ENCODE measurements at places on chromosomes 4 and X.
A peak's percentile ranks its signal among the peaks of the same experiment; 100 is the strongest.

GRCh38 chr4:11908205-11908604 is 479.5 kb upstream of the HS3ST1 start:
- no peak for DNase-seq

DNA sequence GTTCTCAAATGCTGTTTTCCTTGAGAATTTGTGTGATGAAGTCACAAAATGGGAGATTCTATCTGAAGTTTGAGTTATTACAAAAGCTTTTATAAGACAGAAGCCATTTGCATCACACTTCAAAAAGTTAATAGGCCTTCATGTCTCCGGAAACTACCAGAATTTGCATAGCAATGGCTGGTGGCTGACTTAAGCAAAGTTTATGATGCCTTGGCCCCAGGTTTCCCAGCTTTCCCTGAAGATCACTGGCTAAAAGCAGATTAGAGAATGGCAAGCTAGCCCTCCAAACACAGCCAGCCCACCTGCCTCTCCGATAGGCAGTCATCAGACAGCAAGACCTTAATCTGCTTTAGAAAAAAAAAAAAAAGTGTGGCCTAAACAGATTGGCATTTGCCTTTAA is 197.8 kb downstream of the HS3ST1 start:
- no peak for DNase-seq

DNA sequence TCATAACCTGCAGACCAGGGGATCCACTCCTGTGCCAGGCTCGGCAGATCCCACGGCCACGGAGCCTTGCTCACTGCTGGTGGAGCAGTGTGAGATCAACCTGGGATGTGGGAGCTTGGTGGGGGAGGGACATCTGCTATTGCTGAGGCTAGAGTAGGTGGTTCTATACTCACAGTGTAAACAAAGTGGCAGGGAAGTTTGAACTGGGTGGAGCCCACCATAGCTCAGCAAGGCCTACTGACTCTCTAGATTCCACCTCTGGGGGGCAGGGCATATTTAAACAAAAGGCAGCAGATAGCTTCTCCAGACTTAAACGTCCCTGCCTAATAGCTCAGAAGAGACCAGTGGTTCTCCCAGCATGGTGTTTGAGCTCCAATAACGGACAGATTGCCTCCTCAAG is 54.7 kb upstream of the EPHA5 start:
- no peak for DNase-seq

DNA sequence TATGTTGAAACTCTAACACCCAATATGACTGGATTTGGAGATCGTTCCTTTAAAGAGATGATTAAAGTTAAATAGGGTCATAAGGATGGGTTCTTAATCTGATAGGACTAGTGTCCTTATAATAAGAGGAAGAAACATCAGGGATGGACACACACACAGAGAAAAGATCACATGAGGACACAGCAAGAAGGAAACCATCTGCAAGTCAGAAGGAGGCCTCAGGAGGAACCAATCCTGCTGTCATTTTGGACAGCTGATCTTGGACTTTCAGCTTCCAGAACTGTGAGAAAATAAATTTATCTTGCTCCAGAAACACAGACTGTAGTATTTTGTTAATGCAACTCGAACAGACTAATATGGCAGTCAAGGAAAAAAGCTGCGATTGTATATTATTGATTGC is 631.5 kb downstream of the PCDH7 start:
- no peak for DNase-seq

DNA sequence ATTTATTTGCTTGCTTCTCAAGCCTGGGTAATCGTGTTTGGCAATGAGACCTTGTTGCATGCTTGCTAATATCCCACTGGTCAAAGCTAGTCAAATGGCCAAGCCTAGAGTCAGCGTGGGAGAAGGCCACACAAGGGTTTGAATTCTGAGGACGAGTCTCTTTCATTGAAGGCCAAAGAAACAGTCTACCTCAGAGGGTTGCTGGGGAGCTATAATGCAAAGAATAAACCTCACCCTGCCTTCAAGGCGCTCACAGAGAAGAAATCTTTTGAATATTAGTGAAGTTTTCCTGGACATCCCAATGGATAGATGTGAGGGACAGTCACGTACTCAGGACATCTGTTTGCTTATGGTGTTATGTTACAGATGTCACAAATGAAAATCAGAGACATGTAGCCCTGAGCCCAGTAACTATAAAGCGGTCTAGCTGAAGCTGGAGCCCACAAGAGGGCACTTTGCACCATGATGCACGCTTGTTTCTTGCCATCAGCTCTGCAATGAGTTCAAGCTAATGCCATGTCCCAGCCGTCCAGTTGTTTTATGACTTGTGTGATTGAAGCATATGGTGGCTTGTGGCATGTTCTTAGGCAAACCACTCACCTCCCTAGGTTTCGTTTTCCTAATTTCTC is 1.1 kb upstream of the TLR3 start:
- peak; percentile 21 for DNase-seq

- DNase-seq, result no peak
Measured at GRCh38 chr4:141560056-141560455, 76.3 kb upstream of the IL15 start.

- no peak for DNase-seq
Measured at GRCh38 chrX:119753001-119753400, 5.4 kb upstream of the SOWAHD start.

GRCh38 chr4:56739066-56739777 is 58.1 kb upstream of the HOPX start:
- DNase-seq, result no peak

- DNase-seq, result no peak
Measured at GRCh38 chrX:150455215-150455608, 92.1 kb downstream of the MAMLD1 start.

DNA sequence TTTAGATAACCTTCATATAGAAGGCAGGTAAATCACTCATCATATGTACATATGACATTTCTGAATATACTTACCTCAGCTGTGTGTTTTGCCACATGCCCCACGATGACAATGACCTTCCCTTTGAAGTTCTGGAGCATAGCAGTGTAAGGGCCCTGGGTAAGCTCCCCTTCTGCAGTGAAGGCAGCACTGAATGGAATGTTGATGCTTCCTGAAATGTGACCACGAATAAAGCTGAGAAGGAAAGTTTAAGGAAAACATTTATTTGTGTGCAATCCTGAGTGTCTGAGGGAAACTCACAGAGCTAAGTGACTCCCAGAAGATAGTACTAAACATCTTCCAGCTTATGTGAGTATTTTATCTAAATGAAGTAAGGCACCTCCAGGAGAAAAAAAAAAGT is 200.1 kb downstream of the NPNT start:
- DNase-seq, result no peak

GRCh38 chrX:102765217-102765616 is 44.7 kb downstream of the GPRASP3 start:
- no peak for DNase-seq

DNA sequence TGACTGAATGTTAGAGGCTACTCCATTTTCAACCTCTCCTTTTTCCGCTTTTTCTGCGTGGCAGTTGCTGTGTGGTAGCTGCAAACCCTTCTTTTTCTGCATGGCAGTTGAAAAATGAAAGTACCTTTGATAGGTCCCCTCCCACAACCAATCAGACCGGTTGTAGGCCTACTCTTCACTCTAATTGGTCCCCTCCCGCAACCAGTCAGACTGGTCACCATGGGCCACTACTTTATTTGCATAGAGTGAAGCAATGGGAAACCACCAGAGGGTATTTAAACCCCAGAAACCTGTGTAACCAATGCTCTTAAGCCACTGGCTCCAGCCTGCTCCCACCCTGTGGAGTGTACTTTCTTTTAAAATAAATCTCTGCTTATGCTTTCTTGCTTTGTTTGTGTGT is 877.8 kb downstream of the FAM133A start:
- no peak for DNase-seq

DNA sequence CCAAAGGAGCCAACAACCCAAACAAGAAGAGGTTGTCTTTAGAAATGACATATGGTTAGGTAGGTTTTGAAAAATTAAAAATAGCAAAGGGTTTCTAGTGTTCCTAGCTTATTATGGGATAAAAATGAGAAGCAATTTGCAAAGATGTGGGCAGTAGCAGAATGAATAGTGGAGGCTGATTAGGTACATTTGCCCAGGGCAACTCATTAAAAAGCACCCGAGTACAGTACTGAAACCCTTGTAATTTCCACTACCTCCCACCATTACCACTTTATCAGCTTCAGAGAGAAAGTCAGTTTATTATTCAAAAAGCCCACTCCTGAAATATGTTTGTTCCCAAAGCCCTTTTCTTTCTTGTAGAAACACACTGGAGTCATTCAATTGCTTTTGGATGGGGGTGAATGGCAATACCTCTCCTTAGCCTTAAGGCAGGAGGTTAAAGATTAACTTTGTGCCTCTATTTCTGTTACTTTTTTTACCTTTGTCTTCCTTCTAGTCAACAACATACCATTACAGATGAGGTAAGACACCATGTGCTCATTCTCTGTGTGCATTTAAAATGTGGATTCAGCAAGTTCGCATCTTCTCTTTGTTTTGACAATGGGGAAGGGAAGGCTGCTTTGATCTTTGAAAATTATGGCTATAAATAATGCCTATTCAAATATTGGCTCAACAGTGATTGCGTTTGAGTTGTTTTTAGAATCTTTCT is 353.8 kb upstream of the CASK start:
- no peak for DNase-seq

GRCh38 chr4:147056940-147057610 is 111.4 kb upstream of the TTC29 start:
- DNase-seq, result no peak

DNA sequence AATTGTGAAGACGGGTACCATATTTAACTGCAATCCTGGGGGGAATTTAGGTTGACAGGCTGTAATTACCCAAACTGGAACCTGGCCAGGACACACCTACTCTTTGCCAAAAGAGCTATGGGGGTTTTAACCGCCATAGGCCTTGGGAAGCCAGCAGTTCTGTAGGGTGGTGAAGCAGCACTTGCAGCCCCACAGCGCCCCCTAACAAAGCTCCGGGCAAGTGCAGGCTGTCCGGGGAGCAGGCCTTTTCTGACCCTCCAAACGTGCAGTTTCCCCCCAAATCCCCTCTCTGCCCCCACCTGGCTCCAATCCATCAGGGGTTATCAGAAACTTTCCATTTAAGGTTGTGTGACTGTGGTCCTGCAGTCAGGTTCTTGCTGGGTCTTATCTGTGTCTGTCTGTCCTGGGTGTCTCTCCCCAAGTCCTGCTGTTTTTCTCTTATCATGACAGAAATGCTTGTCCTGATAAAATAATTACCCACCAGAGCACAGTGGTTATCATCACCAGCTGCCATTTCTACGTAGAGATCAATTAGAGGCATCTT is 350.9 kb downstream of the MID1IP1 start:
- DNase-seq, result peak; percentile 71

GRCh38 chrX:154436374-154436982 is 476 bp upstream of the GDI1 start:
- peak; percentile 55 for DNase-seq

- DNase-seq, result no peak
Measured at GRCh38 chr4:108276690-108277089, 108.0 kb upstream of the LEF1 start.

DNA sequence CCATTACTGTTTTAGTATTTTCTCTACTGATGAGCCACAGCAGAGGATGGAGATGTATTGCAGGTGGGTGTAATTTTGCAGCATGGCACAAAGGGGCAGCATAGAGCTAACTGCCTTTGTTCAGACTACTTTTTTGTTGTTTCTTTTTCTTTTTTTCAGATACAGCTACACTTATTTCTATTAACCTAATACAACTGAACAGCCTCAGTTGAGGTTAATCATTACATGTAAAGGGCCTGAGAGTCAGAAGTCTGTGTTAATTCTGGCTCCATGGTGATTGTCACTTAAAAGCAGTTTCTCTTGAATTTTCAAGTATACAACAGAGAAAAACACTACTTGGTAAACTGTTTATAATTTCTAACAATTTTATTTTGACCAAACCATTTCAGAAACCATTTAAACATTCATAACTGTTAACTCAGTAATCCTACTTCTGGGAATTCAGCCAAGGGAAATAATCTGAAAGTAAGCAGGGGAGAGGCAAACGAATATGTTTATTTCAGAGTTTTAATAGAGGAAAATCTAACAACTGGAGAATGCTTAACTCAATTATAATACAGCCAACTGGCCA is 13.9 kb upstream of the PPEF2 start:
- DNase-seq, result peak; percentile 21

Data from activated T-cell treated with anti-CD3 and anti-CD28 coated beads, Interleukin-2, amount 50 U/mL, for 48 hours (primary cell).